T-helper 22 cell (primary cell): ENCODE measurements at places on chromosomes 1 and 21.

- DNase-seq = no peak
These were observed 1280.3 kb upstream of the B3GALT2 start for GRCh38 chr1:194466706-194467105.

DNA sequence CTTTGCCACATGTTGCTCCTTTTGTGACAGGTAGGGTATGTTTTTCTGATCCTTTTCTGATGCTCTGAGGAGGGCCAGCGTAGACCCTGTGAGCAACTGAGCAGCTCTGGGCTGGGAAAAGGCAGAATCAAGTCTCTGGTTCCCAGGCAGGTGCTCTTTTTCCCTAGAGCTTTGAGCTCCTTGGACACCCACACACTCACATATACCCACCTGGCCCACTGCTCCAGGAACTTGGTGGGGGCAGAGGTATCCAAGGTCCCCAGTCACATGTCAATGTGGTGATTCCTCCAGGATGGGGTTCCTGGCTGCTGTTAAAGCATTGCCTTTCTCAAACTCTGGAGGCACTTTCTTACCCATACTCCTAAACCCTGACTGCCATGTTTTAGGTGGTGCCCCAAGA, 5.4 kb downstream of the CD2 start:
- no peak for DNase-seq

- no peak for DNase-seq
These were observed 53.6 kb downstream of the RPS6KC1 start for GRCh38 chr1:213104604-213105003.

DNA sequence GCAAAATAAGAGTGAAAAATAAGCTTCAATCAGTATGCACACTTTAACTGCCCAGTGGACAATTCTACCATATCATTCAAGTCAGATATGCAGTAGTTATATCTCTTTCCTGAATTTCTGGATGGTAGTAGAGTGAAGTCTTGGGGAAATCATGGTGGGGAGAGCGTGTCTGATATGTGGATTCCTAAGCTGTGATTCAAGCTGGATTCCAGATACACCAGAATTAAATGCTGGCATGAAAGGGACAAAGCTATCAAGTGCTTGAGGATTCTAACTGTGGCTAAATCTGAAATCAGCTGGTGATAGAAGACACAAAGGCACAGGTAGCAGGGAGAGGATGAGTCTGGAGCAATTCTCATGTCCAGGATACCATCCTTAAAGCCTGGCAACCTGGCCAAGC, 323.5 kb downstream of the DUSP10 start:
- no peak for DNase-seq

DNA sequence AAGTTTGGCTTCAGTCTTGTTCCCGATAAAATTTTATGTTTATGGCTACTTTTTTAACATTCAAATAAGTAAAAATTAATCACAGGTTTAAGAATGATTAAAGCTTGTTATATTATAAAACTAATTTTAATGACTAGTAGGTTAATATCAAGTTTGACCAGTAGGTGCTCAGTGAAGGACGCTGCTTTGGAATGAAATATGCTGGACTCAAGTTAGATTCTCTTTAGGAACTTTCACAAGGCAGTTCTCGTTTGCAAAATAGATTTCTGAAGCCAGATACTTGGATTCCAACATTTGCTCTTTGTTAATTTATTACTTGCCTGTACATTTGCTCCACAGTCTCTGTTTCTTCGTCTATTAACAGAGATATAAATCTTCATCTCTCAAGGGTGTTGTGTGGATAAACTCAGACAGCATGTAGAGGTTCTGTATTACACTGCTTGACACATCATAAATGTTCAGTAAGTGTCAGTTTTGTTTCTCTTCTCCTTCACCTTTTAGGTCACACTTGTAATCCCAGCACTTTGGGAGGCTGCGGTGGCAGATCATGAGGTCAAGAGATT, 432.8 kb upstream of the CHRM3 start:
- DNase-seq = no peak

DNA sequence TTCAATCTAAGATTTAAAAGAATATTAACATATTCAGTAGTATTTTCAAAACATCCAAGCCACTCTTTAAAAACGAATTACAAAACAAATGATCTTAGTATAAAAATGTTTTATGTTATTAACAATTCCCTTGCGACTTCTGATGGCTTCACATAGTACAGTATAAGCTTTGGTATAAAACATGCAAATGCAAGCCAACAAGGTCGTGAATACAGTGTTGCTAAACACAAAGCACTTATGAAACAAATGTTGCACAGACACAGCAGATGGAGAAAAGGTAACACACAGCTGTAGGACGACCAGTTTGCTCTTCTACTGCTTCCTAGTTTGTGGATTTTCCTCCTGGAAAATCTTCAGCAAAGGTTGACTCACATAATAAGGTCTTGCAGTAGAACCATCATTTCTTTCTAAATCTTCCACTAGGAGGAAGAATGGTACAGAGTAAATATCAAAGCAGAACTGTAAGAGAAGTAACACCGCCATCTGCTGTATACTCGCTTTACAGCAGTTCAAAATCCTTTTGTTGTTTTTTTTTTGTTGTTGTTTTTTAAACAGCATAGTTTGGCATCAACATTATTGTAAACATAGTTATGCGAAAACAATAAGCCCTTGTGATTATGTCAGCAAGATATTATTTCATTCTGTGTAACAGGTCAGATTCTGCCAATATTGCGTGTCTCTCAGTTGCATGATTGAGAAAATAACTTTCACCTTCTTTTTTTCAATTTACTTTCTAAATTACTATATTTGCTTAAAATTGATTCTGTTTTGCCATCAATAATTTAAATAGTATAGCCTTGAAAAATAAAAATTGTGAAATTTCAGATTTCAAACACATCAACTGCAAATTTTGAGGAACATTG, 69.5 kb downstream of the LHX8 start:
- DNase-seq = no peak

DNA sequence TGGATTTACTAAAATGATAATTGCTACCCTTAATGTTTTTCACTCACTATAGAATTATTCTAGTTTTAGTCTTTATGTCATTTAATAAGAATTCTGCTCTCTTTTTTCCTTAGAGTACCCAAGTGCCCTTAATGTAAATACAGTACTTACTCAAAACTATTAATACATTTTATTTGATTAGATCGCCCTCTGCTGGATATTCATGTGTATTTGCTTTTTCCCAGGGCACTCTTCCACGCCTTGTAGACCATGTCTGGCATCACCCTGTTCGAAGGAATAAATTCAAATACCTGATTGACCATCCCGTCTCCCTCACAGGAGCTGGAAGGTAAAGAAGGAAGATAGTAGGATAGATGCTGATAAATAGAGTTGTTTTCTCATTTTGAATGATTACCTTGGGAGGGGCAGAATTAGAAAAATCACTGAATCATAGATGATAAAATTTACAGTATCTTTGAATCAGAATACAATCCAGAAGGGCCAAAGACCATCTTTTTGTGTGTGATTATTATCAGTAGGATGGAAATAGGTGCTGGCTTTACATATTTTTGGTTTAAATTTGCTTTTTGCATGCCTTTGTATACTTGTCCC, 4.1 kb downstream of the AXDND1 start:
- peak; percentile 1 for DNase-seq

DNA sequence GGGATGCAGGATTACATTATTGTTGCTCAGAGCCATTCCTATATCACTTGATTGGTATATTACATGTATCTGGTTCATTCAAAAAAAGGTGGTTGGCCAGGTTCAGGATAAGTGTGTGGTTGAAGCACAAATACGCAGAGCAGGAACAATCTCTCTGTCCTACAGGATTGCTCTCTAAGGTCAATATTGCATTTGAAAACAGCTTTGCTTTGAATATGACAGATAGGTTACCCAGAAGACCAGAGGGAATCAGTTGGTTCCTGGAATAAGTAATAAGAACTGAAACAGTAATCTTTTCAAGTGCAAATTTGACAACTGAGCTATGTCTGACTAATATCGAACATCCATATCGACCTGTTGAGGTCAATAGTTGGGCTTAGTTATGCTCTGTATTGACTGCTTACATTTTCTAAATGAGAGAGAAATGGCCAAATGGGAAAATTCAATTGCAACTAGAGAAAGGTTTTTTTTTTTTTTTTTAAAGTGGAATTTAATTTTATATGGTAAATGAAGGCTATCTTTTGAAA, 176.8 kb downstream of the ATP6V1G3 start:
- DNase-seq = no peak

DNA sequence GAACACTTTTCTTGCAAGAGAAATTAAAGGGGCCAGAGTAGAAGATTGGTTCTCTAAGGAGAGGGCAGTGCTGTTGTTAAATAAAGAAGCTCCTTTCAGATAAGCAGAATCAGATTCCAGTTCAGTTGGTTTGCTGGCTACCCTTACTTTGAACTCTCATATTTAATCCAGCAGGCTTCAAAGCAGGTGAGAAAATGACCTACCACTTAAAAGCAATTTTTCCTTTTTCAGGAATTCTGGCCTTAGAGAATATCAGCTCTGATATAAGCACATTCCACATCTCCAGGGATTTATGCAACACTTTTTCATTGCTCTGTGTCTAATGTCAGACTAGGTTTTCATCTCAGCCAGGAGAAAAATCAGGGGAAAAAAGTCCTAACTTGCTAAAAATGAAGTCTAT, 28.7 kb downstream of the WNT2B start:
- DNase-seq = no peak

- DNase-seq = no peak
These were observed 28.9 kb downstream of the ZSCAN20 start for GRCh38 chr1:33501309-33501708.

GRCh38 chr1:160108888-160109662, 6.5 kb upstream of the ATP1A2 start:
- DNase-seq = no peak

- DNase-seq = no peak
These were observed 17.7 kb downstream of the DISP3 start for GRCh38 chr1:11496551-11497080.

DNA sequence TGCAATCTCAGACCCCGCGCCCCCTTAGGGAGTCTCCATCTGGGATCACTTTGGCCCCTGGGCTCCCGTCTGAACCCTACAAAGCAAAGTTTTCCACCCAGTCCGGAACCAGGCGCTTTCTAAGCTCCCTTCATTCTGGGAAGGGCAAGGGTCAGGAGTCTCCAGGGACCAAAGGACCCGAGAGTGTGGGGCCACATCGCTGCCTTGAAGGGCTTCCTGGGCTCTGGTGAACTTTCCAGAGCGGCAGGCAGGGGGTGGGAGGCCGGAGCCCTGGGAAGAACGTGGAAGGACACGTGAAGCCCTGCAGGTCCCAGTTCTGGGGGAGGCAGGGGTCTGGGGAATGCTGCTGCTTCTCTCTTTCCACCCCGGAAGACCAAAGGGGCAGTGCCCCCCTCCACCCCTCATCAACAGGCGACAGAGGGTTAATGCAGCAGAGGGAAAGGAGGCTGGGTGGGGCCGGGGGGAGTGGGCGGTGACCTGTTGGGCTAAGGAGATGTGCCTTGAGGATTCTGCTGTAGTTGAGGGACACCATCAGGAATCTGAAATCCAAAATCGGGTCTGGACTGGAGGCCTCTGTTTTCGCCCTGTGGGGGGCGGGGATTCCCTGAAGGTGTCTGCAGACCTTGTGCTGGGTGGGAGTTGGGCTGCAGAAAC, 734 bp downstream of the CDK18 start:
- no peak for DNase-seq

DNA sequence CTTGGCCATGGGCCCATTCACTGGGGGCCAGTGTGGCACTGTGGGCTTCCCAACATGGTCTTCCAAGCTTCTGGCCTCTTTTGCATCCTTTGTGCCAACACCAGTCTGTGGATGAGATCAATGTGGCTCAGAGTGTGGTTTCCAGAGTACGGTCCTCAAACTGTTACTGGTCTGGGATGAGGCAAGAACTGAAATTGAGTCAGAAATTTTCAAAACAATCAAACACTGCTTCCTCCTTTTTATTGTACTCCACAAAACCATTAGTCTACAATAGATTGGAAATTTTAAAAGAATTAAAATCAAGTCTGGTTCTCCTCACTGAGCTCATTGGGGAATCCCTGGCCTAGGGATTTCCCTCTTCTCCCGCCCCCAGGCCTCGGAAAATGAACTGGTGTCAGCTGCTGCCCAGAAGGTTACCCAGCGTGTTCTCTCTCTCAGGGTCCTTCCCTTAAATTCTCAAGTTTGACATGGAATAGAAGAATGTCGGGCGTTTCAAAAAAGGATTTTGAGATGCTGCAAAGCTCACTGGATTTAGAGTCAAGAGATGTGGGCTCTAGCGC, 222.0 kb downstream of the SDCCAG8 start:
- DNase-seq = no peak

- no peak for DNase-seq
These were observed 10.6 kb downstream of the ACTL8 start for GRCh38 chr1:17765444-17766411.

DNA sequence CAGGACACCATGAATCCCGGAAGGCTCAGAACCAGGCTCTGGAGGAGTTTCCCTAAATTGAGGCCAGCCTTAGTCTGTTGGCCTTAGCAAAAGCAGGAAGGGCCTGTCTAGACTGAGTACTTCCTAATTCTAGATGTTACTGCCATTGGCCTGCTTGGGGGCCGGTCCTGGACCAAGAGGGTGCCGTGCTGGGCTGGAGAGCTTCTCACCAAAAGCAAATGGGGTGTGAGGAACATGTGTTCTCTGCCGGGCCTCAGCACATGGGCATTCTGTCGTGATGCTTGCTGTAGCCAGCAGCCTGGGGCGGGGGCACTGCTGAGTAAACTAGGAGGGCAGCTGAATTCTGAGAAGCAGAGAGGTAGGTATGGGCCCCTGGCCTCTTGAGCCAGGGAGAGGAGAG, 35.7 kb upstream of the MAN1C1 start:
- DNase-seq = no peak

- no peak for DNase-seq
These were observed 60.0 kb downstream of the SLC66A1 start for GRCh38 chr1:19372136-19372514.

DNA sequence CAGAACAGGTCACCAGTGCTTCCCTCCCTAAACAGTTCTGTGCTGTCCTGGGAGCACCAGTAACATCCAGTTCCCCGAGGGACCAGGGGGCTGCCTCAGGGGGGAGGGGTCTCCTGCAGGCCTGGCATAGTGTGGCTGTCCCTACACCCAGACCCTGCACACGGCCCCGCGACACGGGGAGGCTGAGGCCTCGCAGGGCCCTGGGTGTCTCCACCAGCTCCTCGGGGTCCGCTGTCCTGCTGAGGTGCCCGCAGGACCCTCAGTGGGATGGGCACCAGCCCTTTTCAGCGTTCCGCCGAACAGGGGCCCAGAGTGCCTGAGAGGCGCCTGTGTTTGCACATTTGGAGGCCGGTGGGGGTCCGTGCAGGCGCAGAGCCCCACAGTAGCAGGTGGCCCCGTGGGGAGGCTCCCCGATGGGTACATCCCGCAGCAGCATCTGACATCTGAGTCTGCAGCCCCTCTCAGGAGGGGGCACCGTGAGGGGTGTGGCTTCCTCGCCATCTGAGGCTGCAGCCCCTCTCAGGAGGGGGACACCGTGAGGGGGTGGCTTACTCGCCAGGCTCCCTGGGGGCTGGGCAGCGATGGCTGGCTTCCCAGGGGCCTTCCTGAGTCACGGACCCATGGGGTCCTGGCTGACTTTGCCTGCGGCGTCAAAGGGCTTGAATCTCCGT, 18.5 kb upstream of the C1orf159 start:
- DNase-seq = no peak
